Fibroblast of lung (primary cell): ENCODE measurements at places on chromosomes 2 and 18. TPM values are rescaled to one million over a fixed set of nuclear protein-coding genes. Genes with fewer than 3 reads are reported as not detected.

RTKN gene
- 11.8 and 16.0 TPM in 2 replicates for total RNA-seq

LINC00305 gene
- not detected in 2 replicates for total RNA-seq

CHRNA1 gene
- total RNA-seq: 0.33 TPM in 1 of 2 replicates, not detected in the other

AGXT gene
- total RNA-seq: not detected in 2 replicates

DSG4 gene
- total RNA-seq: not detected in 2 replicates

TCF23 gene
- under 0.01 TPM in 1 of 2 replicates, not detected in the other for total RNA-seq

FEV gene
- total RNA-seq: not detected in 2 replicates

RGPD3 gene
- 0.17 and 0.26 TPM in 2 replicates for total RNA-seq

ANKRD30B gene
- total RNA-seq: under 0.01 and 0.33 TPM in 2 replicates

RESP18 gene
- not detected in 2 replicates for total RNA-seq

SCN3A gene
- 0.26 and 0.33 TPM in 2 replicates for total RNA-seq

ARPC2 gene
- total RNA-seq: 130 and 199 TPM in 2 replicates

TMX3 gene
- total RNA-seq: 98.1 and 107 TPM in 2 replicates

FTCDNL1 gene
- 2.3 and 3.6 TPM in 2 replicates for total RNA-seq

TFPI gene
- 111 and 117 TPM in 2 replicates for total RNA-seq

UGP2 gene
- total RNA-seq: 77.8 and 81.2 TPM in 2 replicates

RTP5 gene
- total RNA-seq: not detected in 2 replicates

COL3A1 gene
- total RNA-seq: 925 and 2,431 TPM in 2 replicates

LTBP1 gene
- total RNA-seq: 190 and 324 TPM in 2 replicates

FRZB gene
- 2.0 and 5.6 TPM in 2 replicates for total RNA-seq

ANKRD62 gene
- total RNA-seq: not detected in 2 replicates

TMEM247 gene
- total RNA-seq: not detected in 2 replicates

TUBB8B gene
- not detected in 2 replicates for total RNA-seq

CYP27C1 gene
- not detected in 2 replicates for total RNA-seq

SULT1C4 gene
- 0.26 and 0.50 TPM in 2 replicates for total RNA-seq

POU3F3 gene
- not detected in 2 replicates for total RNA-seq

COA5 gene
- 33.4 and 38.6 TPM in 2 replicates for total RNA-seq

ZAP70 gene
- total RNA-seq: not detected in 2 replicates

PCARE gene
- under 0.01 TPM in 1 of 2 replicates, not detected in the other for total RNA-seq

RAPH1 gene
- total RNA-seq: 15.4 and 21.1 TPM in 2 replicates

ASAP2 gene
- 16.4 and 19.2 TPM in 2 replicates for total RNA-seq
